ENCODE measurements at places on chromosomes 7 and 10.

DNA sequence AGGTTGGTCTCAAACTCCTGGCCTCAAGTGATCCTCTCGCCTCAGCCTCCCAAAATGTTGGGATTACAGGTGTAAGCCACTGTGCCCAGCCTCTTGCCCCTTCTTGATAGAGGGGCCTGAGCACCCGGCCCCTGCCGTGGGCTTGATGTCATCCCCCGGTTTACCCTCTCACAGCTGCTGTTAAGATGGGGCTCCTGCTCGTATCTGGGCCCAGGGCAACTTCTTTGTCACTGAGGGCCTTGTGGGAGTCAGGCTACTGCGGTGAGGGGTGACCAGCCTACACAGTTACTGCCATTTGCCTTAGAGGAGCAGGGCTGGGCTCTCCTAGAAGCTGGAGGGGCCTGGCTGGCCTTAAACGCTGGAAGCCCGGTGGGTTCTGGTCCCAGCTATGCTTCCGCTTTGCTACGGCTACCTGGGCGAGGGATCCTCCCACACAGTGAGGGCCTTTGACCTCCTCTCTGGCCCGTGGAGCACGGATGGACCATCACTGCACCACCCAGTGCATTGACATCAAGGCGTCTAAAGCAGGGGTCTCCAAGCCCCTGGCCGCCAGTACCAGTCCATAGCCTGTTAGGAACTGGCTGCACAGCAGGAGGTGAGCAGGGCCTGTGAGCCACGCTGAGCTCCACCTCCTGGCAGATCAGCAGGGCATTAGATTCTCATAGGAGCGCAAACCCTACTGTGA lies 1.1 kb upstream of the TMEM130 start:
- DNase-seq, result peak; percentile 26

DNA sequence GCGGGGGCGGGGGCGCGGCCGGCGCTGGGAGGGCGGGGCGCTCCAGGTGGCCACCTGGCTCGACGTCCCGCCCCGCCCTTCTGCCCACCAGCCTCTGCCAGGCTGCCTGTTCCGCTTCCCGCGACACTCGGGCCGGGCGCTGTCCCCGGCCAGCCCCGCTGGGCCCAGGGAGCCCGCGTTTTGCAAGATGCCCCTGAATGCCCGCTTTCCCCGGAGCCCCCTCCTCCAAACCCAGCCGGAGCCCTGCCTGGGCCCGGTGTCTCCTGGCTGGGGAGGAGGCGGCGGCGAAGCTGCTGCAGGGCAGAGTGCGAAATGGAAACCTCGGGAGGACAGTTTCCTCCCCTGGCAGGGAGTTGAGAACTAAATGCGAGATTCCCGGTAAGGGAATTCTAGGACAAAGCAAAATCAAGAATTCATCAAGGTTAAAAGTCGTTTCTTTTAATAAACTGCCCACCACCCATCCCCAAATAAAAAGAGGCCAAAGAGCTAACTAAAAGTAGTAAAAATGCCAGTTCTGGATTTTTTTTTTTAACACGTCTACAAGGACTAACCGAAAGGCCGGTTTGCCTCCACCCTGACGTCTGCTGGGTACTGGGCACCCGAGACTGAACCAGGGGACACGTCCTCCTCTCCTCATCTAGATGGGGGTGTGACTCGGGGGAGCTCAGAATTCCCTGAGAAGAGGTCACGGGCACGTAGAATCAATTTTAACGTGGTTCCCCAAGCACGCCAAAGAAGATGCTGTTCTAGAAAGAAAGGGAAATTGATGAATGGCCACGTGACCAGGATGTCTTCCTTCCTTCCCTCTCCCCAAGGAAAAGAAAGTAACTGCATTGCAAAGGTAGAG lies 200.4 kb upstream of the NFE2L3 start:
- no peak for DNase-seq

DNA sequence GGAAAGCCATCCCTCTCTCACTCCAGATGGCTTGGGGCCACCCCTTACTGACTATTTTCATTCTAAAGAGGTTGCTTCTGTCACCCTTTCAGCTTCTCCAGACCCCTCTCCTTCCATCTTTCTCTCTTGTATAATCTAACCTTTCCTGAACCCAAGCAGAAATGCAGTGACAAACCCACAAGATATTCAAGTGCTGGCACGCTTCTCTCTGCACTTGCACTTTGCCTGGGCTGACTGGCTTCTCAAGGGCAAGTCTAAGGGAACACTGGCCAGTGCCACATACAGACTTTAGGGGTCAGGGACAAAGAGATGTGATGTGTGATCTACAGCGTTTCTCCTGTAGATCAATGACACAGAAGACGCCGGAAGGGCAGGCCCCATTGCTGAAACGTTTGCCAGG lies 150.4 kb upstream of the LANCL2 start:
- no peak for DNase-seq

GRCh38 chr10:133324198-133324792 lies 12.4 kb downstream of the CALY start:
- peak; percentile 70 for DNase-seq

- no peak for DNase-seq
Measured at GRCh38 chr7:34107276-34107675, 201.9 kb downstream of the BMPER start.

DNA sequence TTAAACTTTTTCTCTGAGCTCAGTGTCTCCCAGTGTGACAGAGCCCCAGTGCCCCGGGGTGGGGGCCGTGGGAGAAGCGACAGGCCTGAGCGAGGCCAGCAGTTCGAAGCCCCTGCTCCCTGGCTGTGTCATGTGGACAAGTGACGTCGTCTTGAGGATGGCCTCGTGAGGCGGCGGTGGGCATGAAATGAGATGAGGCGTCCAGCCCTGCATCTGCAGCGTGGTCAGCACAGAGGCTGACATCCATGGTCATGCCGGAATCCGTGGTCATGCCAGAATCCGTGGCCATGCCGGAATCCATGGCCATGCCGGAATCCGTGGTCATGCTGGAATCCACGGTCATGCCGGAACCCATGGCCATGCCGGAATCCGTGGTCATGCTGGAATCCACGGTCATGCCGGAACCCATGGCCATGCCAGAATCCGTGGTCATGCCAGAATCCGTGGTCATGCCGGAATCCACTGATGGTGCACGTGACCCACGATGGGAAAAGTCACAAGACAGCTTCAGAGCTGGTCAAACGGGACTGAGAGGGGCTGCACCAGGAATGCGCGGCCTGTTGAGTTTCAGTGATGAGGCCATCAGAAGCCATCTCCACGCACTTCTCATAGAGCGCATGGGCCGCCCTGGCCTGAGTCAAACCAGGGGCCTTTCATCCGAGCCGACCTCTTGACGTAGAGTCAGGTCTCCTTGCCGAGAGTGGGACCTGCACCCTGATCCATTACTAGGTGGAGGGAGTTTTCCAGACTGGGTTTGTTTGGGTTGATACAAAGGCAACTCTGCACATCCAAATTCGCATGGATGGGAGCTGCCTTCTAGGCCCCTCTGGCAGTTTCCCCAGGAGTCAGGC lies 342.5 kb downstream of the PTPRN2 start:
- DNase-seq, result peak; percentile 8

DNA sequence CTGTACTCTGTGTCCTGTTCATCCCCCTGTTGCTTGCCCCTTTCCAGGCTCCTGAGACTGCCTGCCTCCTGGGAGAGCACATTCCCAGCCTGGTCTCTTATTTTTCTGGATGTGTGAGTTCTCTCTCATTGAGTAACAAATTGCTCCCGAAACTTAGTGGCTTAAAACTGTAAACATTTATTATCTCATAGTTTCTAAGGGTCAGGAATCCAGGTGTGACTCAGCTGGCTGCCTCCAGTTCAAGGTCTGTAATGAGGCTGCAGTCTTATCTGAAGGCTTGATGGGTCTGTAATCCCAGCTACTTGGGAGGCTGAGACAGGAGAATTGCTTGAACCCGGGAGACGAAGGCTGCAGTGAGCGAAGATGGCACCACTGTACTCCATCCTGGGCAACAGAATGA lies 53.6 kb upstream of the PRR15 start:
- no peak for DNase-seq

GRCh38 chr10:51716981-51717380 lies 17.6 kb upstream of the CSTF2T start:
- DNase-seq, result no peak

DNA sequence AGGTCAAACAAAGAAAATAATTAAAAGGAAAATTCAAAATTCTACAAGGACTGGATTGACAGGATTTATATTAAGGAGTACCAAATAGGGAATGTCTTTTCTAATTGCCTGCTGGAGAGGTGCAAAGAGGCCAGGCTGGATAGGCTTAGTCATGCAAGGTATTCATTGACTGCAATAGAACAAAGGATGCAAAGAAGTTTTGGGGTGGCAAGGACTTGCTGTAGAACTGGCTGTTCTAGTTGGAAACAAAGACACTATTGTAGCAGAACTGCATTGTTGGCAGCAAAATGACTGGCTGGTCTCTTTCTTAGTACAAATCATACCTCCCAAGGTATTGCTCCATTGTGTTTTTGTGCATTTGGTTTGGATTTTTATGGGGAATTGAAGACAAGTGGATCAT lies 10.1 kb downstream of the ITGB8 start:
- DNase-seq, result no peak

- DNase-seq, result no peak
Measured at GRCh38 chr7:30983914-30984247, 20.1 kb downstream of the GHRHR start.

Measured in activated T-cell treated with anti-CD3 and anti-CD28 coated beads, Interleukin-2, amount 50 U/mL, for 24 hours (primary cell).